Trophoblast cell (in vitro differentiated cells and primary cell): ENCODE measurements at places on chromosomes 7 and 10.

GRCh38 chr7:69395061-69395714 lies 203.1 kb upstream of the AUTS2 start:
- DNase-seq = no peak

- DNase-seq = peak; percentile 27
Measured at GRCh38 chr10:33332183-33333065, 2.0 kb downstream of the NRP1 start.

DNA sequence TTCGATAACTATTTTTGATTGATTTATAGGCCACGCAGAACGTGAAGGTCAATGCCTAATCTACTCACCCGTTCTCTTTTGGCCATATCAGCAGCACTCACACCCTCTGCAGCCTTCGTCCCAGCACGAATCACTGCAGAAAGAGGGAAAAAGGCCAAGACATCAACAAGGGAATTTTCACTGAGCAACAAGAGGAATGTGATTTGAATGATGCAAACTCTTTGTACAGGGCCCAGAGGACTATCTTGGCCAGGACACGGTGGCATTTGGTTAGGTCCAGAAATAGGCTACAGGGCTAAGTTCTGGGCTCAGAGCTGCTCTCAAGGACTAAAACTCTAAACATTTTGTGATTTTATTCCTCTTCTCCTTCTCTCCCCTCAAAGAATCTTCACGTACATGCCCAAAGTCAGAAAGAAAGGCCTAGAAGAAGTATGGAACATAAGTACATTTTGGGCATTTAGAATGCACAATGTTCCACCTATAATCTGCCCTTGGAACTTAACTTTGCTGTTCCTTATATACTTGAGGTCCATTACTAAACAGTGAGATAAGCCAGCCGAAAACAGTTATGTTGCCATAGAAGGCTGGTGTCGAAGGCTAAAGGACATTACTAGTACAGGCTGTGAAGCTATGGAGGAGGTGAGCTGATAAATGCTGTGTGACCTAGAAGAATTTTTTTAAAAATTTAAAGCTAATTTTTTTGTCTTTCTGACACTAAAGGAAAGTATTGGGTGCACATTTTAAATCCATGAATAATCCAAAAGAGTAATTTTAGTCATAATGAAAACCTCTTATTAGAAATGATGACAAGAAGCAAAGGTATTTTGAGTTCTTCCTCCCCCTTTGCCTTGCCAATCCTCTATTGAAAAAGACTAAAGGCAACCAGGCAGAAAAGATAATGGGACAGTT lies 20.0 kb downstream of the RBM28 start:
- no peak for DNase-seq

- DNase-seq = no peak
Measured at GRCh38 chr7:3174515-3175284, 126.4 kb upstream of the SDK1 start.

GRCh38 chr7:78203042-78203720 lies 404.6 kb downstream of the PHTF2 start:
- DNase-seq = no peak

- no peak for DNase-seq
Measured at GRCh38 chr10:78890506-78890905, 178.3 kb upstream of the ZMIZ1 start.

GRCh38 chr7:51802718-51803117 lies 486.1 kb upstream of the COBL start:
- DNase-seq = no peak

DNA sequence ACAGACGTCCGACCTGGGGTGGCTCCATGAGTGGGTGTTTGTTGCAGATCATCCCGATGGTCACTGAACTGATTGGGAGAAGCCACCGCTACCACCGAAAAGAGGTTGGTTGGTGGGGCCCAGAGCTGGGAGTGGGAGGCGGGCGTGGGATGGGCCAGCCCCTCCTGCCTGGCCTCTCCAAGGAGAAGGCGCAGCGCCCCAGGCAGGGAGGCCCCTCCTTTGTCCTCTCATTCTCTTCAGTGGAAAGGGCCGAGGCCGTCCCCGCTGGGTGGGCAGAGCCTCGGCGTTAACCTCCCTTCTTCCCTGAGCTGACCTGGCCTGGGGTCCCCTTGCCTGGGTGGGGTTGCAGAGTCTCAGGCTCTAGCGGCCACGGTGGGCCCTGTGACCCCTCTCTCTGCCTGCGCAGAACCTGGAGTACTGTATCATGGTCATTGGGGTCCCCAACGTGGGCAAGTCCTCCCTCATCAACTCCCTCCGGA lies 5.2 kb downstream of the MTG1 start:
- no peak for DNase-seq

GRCh38 chr7:31033674-31034300 lies 18.3 kb upstream of the ADCYAP1R1 start:
- DNase-seq = no peak

- DNase-seq = peak; percentile 53
Measured at GRCh38 chr7:149414745-149415390, 46.0 kb downstream of the ZNF777 start.

DNA sequence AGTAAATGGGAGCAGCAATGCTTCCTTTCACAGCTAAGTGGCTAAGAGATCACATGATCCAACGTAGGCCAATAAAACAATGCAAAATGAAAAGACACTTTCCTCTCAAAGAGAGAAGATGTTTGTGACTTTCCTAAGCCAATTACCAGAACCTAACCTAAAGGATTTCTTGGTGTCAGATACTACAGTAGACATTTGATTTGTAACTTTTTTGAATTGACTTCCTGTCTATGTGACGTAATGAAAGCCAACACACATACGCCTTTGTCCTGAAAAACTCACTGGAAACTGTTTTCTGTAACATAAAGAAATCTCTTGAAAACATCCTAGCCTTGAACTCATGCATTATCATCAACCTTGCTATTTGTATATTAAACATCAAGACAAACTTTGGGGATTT lies 417.1 kb downstream of the GPAM start:
- no peak for DNase-seq

DNA sequence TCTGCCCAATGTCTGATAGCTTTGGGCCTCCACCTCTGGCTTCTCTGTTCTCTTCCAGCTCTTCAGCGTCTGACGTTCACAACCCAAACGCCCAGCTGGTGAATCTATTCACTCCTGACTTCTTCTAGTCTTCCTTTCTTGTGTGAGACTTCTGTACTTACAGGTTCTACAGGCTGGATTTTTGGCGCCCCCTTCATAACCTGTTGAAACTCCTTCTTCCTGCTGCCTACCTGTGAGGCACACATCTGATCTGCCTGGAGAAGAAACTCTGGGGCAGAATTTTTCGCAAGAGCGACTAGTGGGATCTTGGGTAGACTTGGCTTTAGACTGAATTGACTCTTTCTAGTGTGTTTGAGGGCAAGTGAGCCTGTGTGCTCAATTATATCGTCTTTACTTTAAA lies 249.3 kb downstream of the REEP3 start:
- DNase-seq = no peak

GRCh38 chr10:125982260-125982948 lies 86.0 kb downstream of the FANK1 start:
- peak; percentile 40 for DNase-seq

GRCh38 chr7:41792120-41792519 lies 89.2 kb upstream of the INHBA start:
- DNase-seq = no peak

DNA sequence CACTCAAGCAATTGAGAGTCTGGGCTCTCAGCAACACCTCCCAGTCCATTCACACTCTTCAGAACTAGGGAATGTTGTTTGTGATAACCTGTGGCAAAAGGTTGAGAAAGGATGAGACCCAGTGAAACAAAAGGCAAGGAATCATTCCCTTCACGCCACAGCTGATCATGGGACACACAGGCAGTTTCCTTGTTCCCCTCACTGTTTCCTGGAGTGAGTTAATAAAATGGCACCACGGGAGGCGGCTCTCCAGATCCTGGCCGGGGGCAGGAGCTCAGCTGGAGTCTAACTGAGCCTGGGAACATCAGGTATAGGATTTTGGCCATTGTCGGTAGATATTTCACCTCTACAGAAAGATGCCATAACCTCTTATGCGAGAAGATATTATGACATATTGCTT lies 107.3 kb upstream of the FAM171A1 start:
- no peak for DNase-seq

DNA sequence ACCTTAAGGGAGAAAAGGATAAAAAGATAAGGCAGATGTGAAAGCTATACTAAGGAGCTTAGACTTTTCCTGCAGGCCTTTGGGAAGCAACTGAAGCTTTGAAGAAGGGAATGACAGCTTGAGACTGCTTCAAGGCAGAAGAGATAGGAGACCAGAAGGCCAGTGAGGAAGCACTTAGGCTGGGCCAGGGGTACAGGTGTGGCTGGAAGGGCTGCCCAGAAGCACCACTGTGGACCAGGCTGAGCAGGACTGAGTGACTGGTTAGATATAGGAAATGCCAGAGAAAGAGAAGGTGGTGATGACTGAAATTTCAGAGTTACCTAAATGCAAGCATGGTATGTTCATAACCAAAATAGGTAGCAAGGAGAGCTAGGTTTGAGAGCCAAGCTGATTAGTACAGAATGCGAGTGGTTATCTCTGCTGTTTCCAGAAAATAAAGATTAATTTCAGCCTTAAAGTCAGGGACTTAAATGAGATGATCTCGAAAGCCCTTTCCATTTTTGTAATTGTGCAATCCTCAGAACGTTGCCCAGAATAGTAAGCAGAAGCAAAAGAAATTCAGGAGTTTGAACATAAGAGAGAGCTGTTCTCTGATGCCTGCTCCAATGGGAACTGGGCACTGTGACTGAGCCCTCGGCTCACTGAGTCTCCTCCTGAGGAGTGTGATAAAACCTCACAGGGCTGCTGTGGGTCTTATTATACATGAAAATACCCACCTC lies 54.9 kb downstream of the MET start:
- DNase-seq = no peak

DNA sequence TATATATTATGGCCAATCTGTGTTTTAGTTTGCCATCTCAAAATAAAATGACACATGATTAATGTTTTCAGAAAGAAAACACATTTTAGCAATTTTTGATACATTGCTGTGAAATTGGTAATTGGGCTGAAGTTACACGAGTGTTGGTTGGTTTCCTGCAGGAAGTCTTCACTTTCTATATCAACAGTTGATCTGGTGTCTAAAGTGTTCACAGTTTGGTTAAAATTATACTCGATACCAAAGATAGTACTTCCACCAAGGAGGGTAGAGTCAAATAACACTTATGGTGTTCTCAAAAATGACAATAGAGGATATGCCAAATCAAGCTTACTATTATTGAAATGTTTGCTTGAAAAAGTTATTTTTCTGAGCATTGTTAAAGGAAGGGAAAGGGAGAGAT lies 120.3 kb upstream of the GLCCI1 start:
- DNase-seq = no peak

- DNase-seq = no peak
Measured at GRCh38 chr10:1184541-1185430, 128.6 kb downstream of the WDR37 start.

- peak; percentile 34 for DNase-seq
Measured at GRCh38 chr10:46079831-46080585, 33.9 kb upstream of the MSMB start.

GRCh38 chr10:3000048-3000447 lies 67.3 kb upstream of the PFKP start:
- DNase-seq = no peak
